ENCODE measurements at places on chromosomes 1 and 21.

GRCh38 chr1:145985129-145985501 is 11.3 kb downstream of the TXNIP start:
- no peak for DNase-seq

DNA sequence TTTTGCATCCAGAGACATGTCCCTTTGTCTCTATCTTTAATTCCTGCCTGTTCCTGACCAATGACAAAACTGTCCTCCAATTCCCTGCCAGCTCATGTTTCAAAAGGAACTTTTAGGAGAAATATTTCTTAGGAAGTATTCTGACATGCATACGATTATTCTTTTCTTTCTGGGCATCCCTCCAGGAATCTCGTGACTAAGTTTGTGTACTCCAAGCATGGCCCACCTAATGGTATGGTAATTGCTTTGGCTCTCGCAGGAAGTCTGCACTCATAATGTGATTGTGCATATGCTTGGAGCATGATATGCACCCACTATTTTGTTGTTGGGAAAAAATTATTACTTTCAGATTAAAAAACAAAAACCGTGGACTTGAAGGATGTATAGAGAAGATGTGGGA is 256.4 kb downstream of the PRDM2 start:
- peak; percentile 61 for DNase-seq

DNA sequence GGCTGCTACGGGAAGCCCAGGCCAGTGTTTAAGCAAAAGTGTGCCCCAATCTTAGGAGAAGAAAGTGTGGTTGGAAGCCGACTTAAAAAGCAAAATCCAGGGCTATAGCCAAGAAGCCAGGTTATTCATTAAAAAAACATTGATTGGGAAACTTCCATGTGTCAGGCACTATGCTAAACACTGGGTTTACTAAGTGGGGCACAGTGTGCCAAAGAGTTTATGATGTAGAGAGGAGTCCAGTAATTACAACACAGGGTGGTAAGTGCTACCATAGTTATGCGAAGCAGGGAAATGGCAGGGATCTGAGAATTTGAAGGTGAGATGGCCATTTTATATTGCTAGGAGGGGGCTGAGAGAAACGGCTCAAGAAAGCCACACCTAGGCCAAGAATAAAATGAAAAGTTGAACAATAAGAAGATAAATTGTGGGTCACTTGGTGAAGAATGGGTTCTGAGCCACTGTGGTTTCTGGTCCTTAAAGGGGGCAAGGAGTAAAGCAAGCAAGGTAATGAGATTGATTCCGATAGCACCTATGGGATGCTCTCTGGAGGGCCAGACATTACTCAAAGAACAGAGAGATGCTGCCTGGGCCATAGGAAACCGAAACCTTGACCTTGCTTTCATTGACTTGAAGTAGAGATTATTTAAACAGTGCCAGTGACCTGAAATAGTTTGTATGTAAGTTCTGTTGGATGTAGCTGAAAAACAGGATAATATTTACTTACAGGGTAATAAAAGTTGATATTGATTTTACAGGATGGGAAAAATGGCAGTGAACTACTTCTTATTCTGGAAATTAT is 177.8 kb downstream of the GIPC2 start:
- no peak for DNase-seq

DNA sequence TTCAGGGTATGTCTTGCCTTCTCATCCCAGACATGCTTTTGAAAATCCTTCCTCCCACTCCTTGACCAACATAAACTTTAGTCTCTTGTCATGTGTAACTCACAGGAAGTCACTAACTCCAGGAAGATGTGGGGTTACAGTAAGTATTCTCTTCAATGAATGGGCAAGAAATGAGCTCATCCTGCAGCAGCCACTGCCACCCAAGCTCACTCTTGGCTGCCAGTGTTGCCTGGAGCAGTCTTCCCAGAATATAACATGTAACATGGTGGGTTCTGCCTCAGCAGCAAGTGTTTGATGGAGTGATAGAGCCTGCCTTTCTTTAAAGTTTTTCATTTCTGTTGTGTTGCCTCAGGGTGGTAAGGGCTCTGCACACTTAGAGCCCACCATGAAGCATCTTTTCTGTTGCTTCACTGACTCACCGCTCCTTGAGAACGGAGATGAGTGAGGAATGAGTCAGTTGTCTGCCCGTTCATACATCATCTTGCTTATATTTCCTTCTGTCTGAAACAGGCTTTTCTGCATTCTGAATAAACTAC is 187.0 kb downstream of the TPR start:
- DNase-seq, result peak; percentile 94

- peak; percentile 98 for DNase-seq
These were observed at the start of gene CRTC2 for GRCh38 chr1:153958111-153958960. TSS of gene CRTC2 (minus strand) at chr1:153958612. CDS start at chr1:153958497, 115 bp downstream.

- DNase-seq, result no peak
These were observed 85.7 kb upstream of the AK4 start for GRCh38 chr1:65062339-65062738.

- DNase-seq, result no peak
These were observed 96.8 kb upstream of the GUCA2B start for GRCh38 chr1:42056460-42056859.

DNA sequence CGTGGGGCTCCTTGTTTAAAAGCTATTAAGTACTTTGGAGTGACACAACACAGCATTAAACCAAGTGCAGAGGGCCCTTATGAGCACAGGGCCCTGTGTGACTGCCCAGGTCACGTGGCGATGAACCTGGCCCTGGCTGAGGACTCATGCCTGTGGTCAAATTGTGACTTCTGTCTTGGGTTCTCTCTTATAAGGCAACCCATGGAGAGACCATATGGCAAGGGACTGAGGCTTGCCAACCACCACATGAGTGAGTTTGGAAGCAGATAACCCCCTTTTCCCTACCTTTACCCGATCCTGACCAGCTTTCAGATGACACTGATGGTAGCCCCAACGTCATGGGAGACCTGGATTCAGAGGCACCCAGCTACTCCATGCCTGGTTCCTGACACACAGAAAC is 140.5 kb downstream of the ZBTB18 start:
- DNase-seq, result no peak

DNA sequence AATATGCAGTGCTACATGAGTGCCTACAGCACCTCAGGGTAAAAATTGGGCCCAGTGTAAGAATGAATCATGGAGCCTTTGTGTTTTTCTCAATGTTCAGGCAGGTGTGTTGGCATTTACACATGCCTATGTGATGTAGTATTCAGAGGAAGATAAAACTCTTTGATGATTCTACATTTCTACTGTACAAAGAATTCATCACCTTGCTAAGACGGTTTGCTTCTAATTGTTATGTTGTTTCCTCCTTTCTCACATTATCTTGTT is 867.3 kb downstream of the TTLL7 start:
- DNase-seq, result no peak

GRCh38 chr1:205229916-205230700 is 2.4 kb downstream of the TMCC2 start:
- no peak for DNase-seq

DNA sequence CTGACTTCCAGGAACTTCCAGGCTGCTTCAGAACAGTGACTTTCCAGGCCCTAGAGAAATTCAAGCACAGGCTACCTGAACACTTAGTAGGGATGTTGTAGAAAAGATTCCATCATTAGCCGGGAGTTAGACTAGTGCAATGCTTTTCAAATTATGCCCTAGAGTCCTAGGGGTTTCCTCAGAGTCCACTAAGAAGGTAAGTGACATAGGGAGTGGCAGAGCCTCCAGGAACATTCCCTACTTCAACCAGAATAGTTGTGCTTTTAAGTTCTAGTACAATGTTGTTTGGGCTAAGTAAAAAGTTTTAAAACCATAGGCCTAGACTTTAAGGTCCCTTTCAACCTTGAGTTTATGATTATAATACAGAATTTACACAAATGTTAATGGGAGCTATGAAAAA is 9.1 kb upstream of the GOLPH3L start:
- no peak for DNase-seq

- DNase-seq, result peak; percentile 70
These were observed 108.9 kb upstream of the PDC start for GRCh38 chr1:186569856-186570255.

GRCh38 chr1:60402216-60402615 is 328.6 kb upstream of the C1orf87 start:
- no peak for DNase-seq

DNA sequence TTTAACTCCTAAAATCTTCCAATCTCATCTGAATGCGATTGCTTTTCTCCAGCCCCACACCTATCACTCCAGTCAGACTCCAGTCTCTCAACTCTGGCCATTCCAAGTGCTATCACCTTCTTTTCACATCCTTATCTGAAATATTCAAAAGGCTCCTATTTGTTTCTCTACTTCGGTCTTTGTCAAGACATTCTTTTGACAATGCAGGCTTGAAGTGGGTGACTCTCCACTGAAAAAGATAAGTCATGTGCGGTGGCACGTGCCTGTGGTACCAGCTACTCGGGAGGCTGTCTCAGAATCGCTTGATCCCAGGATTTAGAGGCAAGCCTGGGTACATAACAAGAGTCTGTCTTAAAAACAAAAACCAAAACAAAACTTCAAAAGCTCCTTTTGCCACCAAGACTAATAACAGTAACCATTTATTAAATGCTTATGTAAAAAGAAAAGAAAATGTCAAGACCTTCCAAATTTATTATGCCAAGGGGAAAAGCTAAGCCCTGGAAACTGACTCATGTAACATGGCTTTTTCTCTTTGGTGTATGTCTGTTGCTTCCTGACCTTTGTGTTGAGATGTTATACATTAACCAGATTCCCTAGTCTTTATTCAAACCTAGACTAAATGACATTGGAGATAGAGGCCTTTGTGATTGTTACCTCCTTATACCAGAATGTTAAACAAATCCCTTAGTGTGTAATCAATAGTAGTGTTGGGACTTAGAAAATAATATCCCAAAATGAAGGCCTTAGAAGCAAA is 3.6 kb downstream of the ALG14 start:
- DNase-seq, result no peak

DNA sequence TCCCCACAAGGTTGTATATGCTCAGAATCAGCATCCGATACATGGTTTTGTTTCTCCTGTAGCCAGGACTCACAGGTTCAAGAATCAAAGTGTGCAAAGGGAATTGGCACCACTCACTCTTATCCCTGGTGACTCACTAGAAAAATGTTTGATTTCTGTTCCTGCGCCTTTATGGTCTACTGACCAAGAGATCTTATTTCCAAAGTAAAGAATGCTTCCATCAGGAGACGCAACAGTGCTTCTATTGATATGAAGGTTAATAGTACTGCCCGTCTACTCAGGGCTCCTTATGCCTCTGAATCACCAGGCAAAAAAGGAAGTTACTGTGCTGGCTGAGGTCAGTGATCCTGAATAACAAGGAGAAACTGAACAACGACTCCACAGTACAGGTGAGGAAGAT is 1392.0 kb upstream of the PRMT6 start:
- no peak for DNase-seq

DNA sequence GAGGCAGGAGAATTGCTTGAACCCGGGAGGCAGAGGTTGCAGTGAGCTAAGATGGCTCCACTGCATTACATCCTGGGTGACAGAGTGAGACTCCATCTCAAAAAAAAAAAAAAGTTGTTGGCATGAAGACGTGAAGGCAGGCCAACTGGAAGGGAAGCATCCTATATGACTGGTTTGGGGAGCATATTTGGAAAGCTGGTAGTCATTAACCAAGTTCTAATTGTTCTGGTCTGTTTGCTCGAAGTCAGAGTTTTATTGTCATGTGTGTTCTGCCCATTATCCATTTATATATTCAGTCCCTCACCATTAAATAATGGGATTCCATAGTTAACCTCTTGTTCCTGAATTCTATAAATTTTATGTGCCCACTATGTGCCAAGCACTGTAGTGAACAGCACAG is 3.3 kb upstream of the GLRX2 start:
- DNase-seq, result no peak

DNA sequence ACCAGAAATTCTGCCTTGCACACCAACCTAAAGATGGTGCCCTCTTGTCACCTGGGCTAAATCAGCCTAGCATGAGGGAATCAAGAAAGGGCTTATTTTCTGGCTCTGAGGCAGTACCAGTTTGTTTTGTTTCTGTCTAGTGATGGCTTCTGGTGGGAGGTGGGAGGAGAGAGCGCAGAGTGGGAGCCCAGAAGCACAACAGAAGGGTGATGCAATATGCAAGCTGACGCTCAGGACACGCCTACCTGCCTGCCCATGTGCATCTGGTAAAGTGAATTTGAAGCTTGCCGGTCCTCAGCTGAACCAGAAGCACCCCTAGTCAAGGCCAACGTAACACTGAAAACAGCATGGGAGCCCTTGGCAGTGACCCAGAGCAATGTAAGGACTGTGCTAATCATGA is 138.4 kb upstream of the TIAM1 start:
- no peak for DNase-seq

- DNase-seq, result no peak
These were observed 51.3 kb downstream of the CAPN9 start for GRCh38 chr1:230798491-230798890.

- no peak for DNase-seq
These were observed 127.9 kb downstream of the URB2 start for GRCh38 chr1:229753764-229754551.

DNA sequence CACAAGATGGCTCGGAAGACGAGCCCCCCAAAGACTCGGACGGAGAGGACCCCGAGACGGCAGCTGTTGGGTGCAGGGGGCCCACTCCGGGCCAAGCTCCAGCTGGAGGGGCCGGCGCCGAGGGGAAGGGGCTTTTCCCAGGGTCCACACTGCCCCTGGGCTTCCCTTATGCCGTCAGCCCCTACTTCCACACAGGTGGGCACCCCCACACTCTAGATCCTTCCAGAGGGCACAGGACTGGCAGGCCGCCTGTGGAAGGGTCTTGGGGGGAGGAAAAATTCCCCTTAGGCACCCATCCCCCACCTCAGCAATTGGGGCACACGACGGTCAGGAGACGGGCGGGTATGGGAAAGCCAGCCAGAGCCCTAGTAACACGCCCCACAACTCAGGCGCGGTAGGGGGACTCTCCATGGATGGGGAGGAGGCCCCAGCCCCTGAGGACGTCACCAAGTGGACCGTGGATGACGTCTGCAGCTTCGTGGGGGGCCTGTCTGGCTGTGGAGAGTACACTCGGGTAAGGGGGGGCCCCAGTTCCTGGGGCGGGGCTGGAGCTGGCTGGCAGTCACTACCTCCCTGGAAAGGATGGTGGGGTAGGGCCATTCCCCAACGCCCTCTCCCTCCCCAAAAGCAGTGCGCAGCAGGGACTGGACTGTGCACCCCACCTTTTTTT is 16.1 kb downstream of the NOC2L start:
- peak; percentile 77 for DNase-seq

GRCh38 chr1:200075938-200076546 is 48.5 kb downstream of the NR5A2 start:
- peak; percentile 89 for DNase-seq

GRCh38 chr1:66416295-66416694 is 117.7 kb upstream of the SGIP1 start:
- no peak for DNase-seq

- peak; percentile 79 for DNase-seq
These were observed 10.9 kb upstream of the CD101 start for GRCh38 chr1:116990612-116991151.

GRCh38 chr1:215600258-215600792 is 33.2 kb downstream of the KCTD3 start:
- no peak for DNase-seq

Data from fibroblast of skin of scalp (primary cell).